ENCODE measurements at places on chromosomes 12 and 14.

DNA sequence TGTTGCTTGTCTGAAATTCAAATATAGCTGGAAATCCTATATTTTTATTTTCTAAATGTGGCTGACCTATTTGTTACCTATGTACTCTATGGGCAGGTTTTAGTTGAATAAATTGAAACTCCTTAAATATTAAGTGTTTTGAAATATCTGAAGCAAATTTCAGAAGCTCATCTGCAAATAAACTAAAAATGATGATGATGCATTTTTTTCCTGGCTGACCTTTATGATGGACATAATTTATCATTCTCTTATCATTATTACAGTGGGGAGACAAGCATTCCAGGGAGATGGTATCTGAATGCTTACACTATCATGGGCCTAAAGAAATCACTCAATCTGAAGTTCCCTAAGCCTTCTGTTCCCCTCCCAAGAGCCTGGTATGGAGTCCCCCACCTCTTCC is 1225.2 kb downstream of the AACS start:
- no peak for DNase-seq

GRCh38 chr12:6275928-6276887 is 34.3 kb upstream of the PLEKHG6 start:
- DNase-seq: no peak

GRCh38 chr12:113720629-113721028 is 245.5 kb downstream of the RBM19 start:
- DNase-seq: no peak

- DNase-seq: no peak
These were observed 16.1 kb upstream of the ATF1 start for GRCh38 chr12:50747817-50748216.

DNA sequence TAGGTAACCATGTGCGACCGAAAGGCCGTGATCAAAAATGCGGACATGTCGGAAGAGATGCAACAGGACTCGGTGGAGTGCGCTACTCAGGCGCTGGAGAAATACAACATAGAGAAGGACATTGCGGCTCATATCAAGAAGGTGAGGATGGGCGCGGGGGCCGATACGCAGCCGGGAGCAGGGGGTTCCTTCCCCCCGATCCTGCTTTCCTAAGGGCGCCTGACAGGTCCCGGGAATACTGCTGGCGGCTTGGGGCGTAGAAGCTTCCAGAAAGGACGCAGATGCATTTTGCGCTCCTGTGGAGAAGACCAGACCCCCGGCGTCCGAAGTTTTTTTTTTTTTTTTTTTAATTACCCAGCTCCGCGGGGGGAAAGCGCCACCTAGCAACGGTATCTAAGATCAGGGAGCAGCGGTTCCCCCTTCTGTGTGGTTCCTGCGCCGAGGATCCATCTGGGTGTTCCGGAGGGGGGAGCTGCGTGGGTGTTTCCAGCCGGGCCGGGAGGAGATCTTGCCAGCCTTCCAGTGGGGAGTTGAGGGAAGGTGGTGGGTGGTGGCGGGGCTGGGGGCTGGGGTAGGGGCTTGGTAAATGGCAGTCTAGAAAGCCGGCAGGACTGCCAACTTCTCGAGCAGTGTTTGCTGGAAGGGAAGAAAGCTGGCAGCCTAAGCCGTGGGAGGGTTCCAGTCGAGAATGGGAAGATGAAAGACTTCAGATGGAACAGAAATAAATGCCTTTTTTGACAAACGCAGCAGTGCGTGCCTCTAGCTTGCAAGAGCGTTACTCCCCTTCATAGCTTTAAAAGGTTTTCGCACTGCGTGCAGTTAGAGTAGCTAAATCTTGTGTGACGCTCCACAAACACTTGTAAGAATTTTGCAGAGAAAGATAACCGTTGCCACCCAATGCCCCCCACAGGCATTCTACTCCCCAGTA is 764 bp downstream of the DYNLL1 start:
- peak; percentile 89 for DNase-seq

DNA sequence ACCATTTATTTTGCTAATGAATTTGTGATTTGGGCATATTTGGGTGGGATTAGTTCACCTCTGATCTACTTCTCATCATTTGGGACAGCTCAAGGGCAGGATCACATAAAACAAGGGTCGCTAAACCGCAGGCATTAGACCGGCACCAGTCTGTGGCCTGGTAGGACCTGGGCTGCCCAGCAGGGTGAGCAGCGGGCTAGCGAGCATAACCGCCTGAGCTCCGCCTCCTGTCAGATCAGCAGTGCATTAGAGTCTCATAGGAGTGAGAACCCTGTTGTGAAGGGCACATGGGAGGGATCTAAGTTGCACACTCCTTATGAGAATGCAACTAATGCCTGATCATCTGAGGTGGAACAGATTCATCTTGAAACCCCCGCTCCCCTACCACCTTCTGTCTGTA is 785.3 kb downstream of the TRHDE start:
- no peak for DNase-seq
